ENCODE measurements at places on chromosomes 12 and 14.
A peak's percentile ranks its signal among the peaks of the same experiment; 100 is the strongest.

DNA sequence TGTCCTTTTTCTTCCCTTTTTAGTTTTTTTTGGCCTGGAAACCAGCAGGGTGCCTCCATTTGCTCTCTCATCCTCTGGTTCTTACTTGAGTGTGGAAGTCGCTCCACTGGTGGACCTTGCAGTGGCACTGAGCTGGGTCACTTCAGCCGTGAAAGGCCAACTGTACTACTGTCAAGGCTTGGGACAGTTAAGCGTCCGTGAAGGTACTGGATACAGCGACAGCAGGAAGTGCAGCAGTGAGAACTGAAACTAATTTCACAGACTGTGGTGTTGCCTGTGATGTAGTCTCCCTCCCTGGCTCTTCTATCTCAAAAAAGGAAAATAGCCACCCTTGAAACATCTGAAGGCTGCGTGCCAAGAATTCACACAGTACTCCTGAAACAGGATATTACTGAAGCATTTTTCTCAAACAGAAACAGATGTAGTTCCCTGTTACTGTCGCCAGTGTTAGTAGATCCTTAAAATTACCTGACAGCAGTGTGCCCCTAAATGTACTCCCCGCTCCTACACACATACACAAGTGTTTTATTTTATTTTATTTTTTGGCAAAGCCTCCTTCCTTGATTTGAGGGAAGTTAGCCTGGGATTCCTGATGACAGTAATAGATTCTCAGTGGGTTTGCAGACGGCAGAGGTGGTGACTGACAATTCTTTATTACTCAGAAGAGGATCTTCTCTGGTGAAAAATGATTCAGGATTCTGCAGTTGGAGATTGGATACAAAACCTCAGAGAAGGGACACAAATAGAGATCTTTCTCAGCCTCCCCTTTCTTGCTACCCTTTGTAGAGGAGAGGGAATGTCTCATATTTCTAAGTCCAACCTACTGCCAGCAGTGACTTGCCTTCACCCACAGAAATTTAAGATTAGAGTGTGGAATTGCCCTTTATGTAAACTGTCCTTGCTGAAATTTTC is 4.4 kb downstream of the SUSD6 start:
- peak; percentile 53 for DNase-seq

DNA sequence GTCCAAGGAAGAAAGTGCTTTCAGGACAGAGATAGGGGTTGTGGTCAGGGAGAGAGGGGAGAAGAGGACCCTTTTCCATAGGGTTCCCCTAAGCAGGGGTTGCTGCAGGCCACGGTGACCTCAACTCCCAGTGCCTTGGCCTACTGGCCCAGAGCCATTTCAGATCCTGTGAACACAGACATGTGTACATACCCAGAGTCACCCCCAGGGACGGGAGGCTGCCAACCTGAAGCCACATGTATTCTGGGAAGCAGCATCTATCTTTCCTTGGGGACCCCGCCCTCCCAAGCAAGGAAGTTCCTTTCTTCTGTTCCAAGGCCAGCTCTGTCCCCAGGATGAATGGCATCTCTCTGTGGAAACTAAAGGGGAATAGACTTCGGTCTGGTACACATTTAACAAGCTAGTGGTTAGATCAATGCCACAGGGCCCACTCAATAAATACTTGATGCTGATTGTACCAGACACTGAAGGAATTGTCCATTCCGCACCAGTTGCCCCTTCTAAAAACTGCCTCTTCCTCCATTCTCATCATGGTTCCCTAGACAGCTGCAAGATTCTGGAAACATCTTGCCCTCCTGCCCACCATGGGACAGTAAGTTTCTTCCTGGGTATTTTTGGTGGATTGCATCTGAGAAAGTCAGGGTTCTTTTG is 25.2 kb upstream of the DGLUCY start:
- DNase-seq, result peak; percentile 93

DNA sequence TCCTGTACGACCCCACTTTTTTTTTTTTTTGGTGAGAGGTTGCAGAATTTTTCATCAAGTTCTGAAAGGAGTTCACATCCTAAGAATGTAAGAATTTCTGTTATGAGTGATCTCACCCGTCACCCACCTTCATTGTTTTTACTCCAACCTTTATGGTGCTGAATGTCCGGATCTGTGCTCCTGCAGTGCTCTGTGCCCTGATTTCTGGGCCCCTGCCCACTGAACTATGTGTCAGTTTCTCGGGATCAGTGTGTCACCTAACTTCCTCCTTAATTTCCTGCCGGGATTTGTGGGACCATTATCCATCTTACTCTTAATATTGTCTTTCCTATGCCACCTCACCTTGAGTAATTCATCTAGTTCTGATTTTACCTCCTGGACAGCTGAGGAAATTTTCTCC is 11.6 kb downstream of the RASSF8 start:
- DNase-seq, result no peak

DNA sequence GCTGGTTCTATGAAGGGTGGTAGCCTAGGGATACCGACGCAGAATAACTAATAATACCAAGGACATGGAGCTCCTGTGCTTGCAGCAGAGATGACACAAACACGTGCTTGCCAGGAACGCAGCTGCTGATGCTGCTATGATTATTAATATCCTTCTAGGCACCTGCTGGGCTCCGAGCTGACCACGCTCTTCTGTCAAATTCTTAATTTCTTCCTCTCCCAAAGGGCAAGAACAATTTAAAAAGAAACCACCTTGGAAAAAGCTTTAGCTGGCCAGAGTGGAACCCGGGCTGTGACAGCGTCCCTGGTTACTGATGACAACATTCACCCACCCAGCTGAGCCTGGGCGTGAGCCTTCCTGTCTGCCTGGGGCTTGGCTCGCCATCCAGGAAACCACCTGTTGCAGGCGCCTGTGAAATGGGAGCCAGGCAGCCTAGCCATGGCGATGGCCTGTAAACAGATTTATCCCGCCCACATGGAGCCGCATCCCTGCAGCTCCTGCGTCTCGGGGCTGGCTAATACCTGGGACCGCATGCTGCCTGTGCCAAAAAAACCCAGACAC is 28.8 kb downstream of the CLMN start:
- DNase-seq, result peak; percentile 48

GRCh38 chr14:24982472-24983155 is 67.3 kb downstream of the STXBP6 start:
- no peak for DNase-seq

- DNase-seq, result peak; percentile 35
Observed at GRCh38 chr12:5808981-5809380, 136.1 kb downstream of the ANO2 start.

- no peak for DNase-seq
Observed at GRCh38 chr14:70378696-70379095, 19.2 kb upstream of the COX16 start.

- no peak for DNase-seq
Observed at GRCh38 chr12:39372929-39373328, 70.0 kb downstream of the KIF21A start.

GRCh38 chr14:95547626-95548327 is 12.9 kb downstream of the GLRX5 start:
- no peak for DNase-seq

GRCh38 chr12:103909811-103910210 is 20.4 kb upstream of the HSP90B1 start:
- no peak for DNase-seq

DNA sequence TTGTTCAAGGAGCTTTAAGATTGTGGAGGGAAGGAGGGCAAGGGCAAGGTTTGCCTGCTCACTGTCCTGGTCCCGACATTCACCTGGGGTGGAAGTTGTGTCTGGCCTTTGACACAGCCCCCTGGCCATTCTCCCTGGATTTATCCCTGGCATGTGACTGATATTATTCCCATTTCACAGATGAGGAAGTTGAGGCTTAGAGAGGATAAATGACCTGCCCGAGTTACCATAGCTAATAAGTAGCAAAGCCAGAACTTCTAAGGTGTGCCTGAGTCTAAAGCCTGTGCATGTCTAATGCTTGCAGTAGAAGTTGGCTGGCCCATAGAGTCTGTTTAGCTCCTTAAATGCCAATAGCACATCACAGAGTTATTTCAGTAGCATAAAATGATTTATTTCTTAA is 720 bp upstream of the FGF6 start:
- DNase-seq, result no peak

- no peak for DNase-seq
Observed at GRCh38 chr12:117142094-117142493, 42.9 kb upstream of the TESC start.

- DNase-seq, result no peak
Observed at GRCh38 chr14:66117600-66117999, 368.6 kb upstream of the CCDC196 start.

DNA sequence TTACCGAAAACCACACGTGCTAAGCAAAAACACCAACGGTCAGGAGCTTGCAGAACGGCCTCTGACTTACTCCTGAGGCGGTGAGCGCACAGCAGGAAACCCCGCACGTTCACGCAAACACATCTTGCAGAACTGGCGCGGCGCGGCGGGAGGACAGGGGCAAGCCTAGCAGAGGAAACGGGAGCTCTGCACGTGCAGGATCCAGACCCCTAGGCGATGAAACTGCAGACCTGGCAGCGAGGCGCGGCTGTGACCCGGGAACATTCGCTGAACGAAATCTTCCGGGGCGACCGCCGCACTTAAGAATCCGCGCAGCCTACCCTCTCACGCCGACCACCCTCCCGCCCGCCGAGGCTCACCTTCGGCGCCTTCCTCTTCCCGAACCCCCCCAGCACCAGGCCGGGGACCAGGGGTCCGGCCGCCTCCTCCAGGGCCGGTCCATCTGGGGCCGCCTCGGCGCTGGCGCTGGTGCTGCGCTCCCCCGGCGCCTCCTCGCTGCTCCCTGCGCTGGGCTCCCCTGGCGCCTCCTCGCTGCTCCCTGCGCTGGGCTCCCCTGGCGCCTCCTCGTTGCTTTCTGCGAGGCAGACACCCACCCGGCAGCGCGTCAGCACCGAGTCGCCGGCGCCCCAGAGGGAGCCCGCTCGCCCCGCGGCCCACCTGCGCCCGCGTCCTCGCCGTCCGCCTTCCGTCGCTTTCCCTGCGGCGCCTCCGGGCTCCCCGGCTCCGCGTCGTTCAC is 615 bp downstream of the DDX51 start:
- peak; percentile 37 for DNase-seq

- DNase-seq, result no peak
Observed at GRCh38 chr14:99484106-99484505, 2.9 kb downstream of the CCNK start.

- no peak for DNase-seq
Observed at GRCh38 chr12:104464899-104465298, 8.2 kb downstream of the CHST11 start.

Data from eye (tissue), 1 donor.